Activated CD4-positive, alpha-beta T cell treated with anti-CD3 and anti-CD28 coated beads for 36 hours (primary cell): ENCODE measurements at places on chromosomes 7 and 10.
A peak's percentile ranks its signal among the peaks of the same experiment; 100 is the strongest.

DNA sequence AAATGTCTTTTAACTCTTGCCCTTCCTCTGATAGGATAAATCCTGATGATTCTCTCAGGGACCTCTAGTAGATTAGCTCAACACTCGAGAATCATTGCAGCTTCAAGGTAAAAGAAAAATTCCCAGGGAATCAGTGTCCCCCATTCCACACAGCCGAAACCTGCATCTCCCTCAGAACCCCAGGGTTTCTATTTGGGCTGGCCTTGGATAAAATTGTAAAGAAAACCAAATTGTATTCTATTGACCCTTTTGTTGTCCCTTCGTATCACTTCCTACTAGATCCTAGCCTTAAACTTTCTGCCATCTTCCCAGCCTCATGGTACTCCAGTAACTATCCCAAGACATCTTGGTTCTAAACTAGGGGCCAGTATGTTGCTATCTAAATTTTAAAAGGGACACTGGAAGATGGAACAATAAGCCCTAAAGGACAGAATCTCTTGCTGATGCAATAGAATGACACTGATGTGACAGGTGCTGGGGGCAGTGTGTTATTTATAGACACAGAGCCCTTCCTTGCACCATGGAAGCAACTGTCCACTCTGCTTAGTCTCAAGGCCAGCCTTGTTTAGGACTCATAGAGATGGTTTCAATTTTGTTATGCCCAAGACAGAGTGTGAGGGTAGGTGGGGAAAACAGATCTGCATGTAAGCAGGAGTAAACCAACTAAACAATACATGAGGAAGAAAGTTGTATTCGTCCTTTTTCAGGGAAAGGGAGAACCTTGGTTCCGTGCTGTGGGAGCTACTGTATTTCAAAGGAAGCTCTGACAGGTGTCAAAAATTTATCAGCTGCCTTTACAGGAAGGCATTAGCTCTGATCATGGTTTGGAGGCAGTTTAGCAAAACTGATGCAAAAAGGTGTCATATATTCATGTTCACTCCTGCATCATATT lies 7.6 kb downstream of the ASB15 start:
- no peaks in the 10 kb centered on the region for H3K4me1 ChIP-seq
- H3K36me3 ChIP-seq = no peaks in the 10 kb centered on the region
- H3K27ac ChIP-seq = no peak overlapping the region
- H3K4me3 ChIP-seq = no peak overlapping the region

GRCh38 chr10:77249901-77250459 lies 387.6 kb downstream of the KCNMA1 start:
- H3K4me3 ChIP-seq = no peak overlapping the region
- H3K36me3 ChIP-seq = no peaks in the 10 kb centered on the region
- no peaks in the 10 kb centered on the region for H3K4me1 ChIP-seq
- DNase-seq = no peak
- no peak overlapping the region for H3K27ac ChIP-seq

GRCh38 chr10:110931769-110932381 lies 12.5 kb downstream of the SHOC2 start:
- H3K4me1 ChIP-seq = peaks cover 34% of the 10 kb centered on the region
- DNase-seq = no peak
- no peak overlapping the region for H3K4me3 ChIP-seq
- H3K27me3 ChIP-seq = no peaks in the 10 kb centered on the region
- H3K36me3 ChIP-seq = peaks cover 2% of the 10 kb centered on the region
- no peak overlapping the region for H3K27ac ChIP-seq

GRCh38 chr10:3781468-3782145 lies 3.4 kb downstream of the KLF6 start:
- H3K4me1 ChIP-seq = peaks cover 62% of the 10 kb centered on the region
- H3K4me3 ChIP-seq = peak overlapping the region; percentile 82
- H3K27ac ChIP-seq = peak overlapping the region; percentile 97

DNA sequence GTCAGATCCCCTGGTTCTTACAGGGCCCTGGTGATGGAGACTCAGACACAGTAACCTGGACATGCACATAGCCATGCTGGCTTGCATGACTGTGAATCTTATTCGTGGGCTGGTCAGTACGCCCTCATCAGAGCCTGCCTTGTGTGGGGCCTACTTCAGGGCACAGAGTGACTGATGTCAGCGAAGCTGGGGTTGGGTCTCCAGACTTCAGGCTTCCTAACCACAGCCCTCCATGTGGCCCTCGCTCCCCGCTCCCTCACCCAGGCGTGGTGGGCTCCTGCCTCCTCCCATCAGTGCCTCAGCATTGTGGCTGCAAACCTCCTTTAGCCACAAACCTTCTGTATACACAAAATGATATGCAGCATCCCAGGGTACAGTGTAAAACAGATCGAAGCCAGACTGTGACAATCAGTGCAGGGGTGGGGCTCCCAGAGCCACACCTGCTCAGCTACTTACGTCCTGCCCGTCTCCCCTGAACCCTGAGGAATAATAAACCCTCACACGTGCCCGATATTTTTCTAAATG lies 7.1 kb upstream of the C10orf105 start:
- peak; percentile 68 for DNase-seq
- peaks cover 89% of the 10 kb centered on the region for H3K4me1 ChIP-seq
- peaks cover 9% of the 10 kb centered on the region for H3K36me3 ChIP-seq
- H3K27ac ChIP-seq = peak overlapping the region; percentile 96
- H3K27me3 ChIP-seq = no peaks in the 10 kb centered on the region
- H3K4me3 ChIP-seq = peak overlapping the region; percentile 36
